Activated CD4-positive, alpha-beta T cell treated with anti-CD3 and anti-CD28 coated beads for 36 hours (primary cell): ENCODE measurements at places on chromosomes 13 and 19. TPM values are rescaled to one million over a fixed set of nuclear protein-coding genes. Genes with fewer than 3 reads are reported as not detected.

- H3K36me3 ChIP-seq = peaks cover 9% of the 10 kb centered on the region
- H3K4me1 ChIP-seq = no peaks in the 10 kb centered on the region
- no peak overlapping the region for H3K4me3 ChIP-seq
- H3K27ac ChIP-seq = no peak overlapping the region
- DNase-seq = no peak
Observed at GRCh38 chr19:1631557-1632100, 20.8 kb downstream of the TCF3 start.

GRCh38 chr19:3135961-3136683, at the start of gene GNA15:
GNA15 (plus strand) TSS chr19:3136033; CDS start chr19:3136451, 418 bp downstream.
- peaks cover 46% of the 10 kb centered on the region for H3K4me1 ChIP-seq
- peaks cover 3% of the 10 kb centered on the region for H3K27me3 ChIP-seq
- H3K36me3 ChIP-seq = peaks cover 17% of the 10 kb centered on the region

- H3K4me3 ChIP-seq = peak within 1 kb of the TSS; percentile 97
- peaks cover 35% of the 10 kb centered on the region for H3K36me3 ChIP-seq
- no peaks in the 10 kb centered on the region for H3K27me3 ChIP-seq
- peak within 1 kb of the TSS; percentile 100 for H3K27ac ChIP-seq
Observed at GRCh38 chr19:21328885-21329605, at the start of gene ZNF708. ZNF708 (minus strand) TSS chr19:21329410; CDS start chr19:21329212, 198 bp downstream.

DNA sequence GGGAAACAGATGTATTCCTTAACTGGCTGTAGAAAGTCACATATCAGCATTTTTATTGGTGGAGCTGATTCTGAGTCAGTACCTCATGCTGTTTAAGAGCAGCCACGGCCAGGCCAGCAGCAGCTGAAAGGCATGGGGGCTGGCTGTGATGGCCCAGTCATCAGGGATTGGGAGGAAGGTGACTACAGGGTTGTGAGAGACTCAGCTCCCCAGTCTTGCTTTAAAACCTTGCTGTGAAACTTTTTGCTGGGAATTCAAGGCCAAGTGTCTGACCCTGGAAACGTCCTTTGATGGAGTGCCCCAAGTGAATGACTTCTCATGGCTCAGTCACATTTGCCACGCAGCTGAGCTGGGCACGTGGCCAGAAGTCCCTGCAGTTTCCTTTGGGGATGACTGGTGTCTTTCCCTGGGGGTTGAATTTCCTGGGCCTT, 39.1 kb upstream of the RNF113B start:
- no peaks in the 10 kb centered on the region for H3K36me3 ChIP-seq
- H3K4me1 ChIP-seq = no peaks in the 10 kb centered on the region
- H3K27ac ChIP-seq = no peak overlapping the region
- DNase-seq = no peak

DNA sequence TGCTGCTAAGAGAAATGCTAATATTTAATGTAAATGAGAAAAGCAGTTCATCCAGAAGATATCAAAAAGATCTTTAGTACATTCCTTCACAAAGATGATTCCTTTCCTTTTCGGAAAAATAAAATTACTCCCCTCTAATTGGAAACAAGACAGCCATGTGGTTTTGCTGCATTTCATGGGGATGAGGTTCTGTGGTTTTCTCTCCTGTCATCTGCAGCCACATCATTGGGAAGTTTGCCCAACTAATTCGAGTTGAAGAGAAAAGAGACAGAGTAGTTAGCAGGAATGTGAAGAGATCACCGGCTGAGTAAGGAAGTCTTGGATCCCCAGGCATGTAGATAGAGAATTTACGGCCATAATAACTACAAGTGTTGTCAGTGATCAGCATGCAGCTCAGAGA, 122.1 kb downstream of the CYSLTR2 start:
- H3K27me3 ChIP-seq = peaks cover 31% of the 10 kb centered on the region
- peaks cover 5% of the 10 kb centered on the region for H3K36me3 ChIP-seq
- no peak for DNase-seq
- no peak overlapping the region for H3K27ac ChIP-seq

DNA sequence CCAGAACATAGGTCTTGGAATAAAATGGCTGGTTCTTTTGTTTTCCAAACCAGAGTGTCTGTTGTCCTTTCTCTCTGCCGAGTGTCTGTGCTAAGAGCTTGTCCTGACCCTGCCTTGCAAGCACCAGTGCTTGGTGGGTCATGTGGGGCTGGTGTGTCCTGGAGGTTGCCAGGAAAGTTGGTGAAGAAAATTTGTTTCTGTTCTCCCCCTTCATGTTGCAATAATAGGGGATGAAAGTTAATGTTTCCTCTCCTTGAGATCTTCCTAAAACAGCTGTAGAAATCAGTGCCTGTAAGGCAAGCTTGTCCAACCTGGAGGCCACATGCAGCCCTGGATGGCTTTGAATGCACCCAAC, 2.7 kb downstream of the HAMP start:
- no peak for DNase-seq
- H3K4me1 ChIP-seq = peaks cover 4% of the 10 kb centered on the region
- no peak overlapping the region for H3K4me3 ChIP-seq
- no peaks in the 10 kb centered on the region for H3K36me3 ChIP-seq
- peaks cover 22% of the 10 kb centered on the region for H3K27me3 ChIP-seq
- H3K27ac ChIP-seq = no peak overlapping the region

GRCh38 chr13:95957331-95957730, 95.9 kb downstream of the UGGT2 start:
- H3K27ac ChIP-seq = no peak overlapping the region
- no peaks in the 10 kb centered on the region for H3K4me1 ChIP-seq
- H3K36me3 ChIP-seq = peaks cover 1% of the 10 kb centered on the region

DNA sequence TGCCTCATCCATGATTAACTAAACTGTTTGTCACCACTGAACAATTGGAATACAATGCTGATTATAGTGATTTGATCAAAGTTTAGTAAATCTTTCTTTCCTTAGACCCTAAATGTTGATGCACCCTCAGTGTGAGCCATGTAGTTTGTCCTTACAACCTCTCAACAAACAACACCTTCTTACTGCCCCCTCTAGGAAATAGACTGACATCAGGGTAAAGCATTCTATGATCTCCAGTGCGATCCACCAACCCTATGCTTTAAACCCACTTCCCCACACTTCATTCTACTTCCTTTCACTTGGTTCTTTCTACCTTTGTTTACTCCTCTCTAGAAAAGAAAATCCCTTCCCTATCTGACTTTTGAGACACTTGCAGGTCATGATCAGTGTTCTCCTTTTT, 1842.5 kb upstream of the PRR20A start:
- H3K36me3 ChIP-seq = no peaks in the 10 kb centered on the region
- H3K27ac ChIP-seq = no peak overlapping the region
- no peaks in the 10 kb centered on the region for H3K27me3 ChIP-seq
- H3K4me3 ChIP-seq = no peak overlapping the region
- no peak for DNase-seq

DNA sequence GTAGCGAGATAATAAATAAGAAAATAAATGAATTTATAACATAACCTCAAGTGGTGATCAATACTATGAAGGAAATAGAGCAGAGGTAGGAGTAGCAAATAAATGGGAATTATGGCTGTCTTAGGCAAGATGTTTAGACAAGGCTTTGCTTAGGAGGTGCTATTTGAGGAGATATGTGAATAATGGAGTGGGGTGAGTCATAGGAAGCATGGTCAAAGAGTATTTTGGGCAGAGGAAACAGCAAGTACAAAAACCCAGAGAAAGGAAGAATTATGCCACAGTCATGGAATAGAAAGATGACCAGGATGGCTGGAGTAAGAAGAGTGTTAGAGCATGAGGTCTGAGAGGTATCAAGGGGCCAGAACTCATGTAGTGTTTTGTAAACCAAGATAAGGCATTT, 33.6 kb upstream of the LPAR6 start:
- H3K36me3 ChIP-seq = peaks cover 9% of the 10 kb centered on the region
- H3K27me3 ChIP-seq = no peaks in the 10 kb centered on the region
- peaks cover 34% of the 10 kb centered on the region for H3K4me1 ChIP-seq

- H3K4me3 ChIP-seq = peak overlapping the region; percentile 77
- H3K36me3 ChIP-seq = no peaks in the 10 kb centered on the region
- peaks cover 4% of the 10 kb centered on the region for H3K27me3 ChIP-seq
- no peak overlapping the region for H3K27ac ChIP-seq
- DNase-seq = peak; percentile 49
- H3K4me1 ChIP-seq = peaks cover 24% of the 10 kb centered on the region
Observed at GRCh38 chr19:41927497-41928192, 604 bp downstream of the ERFL start.

DNA sequence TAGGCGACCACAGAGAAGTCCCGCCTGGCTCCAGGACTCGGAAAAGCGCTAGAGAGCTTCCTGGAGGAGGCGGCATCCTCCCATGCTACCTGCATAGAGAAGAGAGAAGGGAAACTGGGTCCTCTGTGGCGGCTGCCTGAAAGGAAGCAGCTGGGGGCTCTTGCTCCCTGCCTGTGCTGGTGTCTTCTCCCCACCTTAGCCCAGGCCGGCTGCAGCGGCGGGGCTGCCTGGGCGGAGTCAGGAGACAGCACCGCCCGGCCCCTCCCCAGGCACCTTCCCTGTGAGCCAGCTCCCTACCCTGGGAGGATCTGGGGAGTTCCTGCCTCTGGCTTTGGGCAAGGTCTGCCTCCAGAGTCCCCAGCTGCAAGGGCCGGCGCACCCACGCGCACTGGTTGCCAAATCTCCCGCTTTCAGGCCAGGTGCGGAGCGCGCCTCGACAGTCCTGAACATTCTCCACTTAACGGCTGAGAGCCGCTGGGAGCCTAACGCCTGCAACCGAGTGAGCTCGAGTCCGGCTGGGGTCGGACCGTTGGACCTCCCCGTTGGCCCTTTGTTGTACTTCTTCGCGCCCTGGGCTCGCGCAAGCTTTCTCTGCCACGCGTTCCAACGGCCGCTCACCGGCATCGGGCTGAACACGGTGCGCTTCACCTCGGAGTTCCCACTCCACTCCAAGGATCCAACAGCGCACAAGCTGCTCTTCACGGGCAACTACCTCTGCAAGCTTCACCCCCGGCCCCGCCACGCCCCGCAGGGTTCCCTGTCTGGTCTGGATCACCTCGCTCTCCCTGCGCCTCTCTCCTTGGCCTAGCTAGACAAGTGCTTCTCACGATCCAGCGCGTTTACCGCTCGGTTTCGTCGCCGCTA, 21.8 kb upstream of the ZNF30 start:
- no peak overlapping the region for H3K27ac ChIP-seq
- peaks cover 10% of the 10 kb centered on the region for H3K4me1 ChIP-seq
- H3K4me3 ChIP-seq = peak overlapping the region; percentile 56
- H3K36me3 ChIP-seq = no peaks in the 10 kb centered on the region
- peaks cover 43% of the 10 kb centered on the region for H3K27me3 ChIP-seq
- peak; percentile 15 for DNase-seq

DNA sequence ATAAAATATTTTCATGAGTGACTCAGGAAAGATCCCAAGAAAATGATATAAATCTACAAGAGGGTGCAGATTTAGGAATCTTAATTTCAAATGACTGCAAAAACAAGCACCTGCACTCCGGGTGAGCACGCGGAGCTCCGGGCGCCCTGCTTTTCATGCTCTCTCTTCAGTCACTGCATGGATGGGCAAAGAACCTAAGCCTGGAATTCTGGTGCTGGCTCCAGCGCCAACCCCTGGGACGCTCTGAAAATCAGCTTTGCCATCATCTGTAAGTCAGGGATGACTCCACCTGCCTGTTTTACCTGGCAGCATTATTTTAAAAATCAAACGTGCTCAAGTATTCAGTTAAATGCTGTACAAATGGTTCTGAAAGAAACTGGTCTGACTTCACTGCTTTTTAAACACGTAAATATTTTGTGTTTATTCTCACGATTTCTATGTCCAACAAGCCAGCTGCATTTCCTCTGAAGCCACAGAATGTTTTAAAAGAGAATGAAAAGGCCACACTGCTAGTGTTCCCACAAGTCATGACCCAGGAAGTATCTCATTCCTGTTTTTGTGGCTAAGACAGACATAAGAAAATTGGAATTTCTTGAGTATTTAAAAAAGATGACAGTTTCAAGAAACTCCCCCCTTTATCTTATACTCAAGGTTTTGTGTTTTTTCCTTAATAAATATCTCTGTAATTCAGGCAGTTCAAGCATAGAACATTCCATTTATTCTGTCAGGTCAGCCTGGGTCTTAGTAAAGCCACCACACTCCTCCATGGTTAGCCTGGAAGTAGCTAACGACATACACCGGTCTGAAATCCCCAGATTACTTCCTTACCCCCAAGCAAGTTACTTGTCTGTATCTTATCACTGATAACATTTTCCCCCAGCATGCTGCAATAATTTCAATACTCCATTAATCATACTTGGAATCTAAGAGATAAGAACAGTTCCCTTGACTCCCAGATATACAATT, 81.1 kb downstream of the COL4A1 start:
- H3K27ac ChIP-seq = no peak overlapping the region
- peaks cover 20% of the 10 kb centered on the region for H3K27me3 ChIP-seq
- H3K4me3 ChIP-seq = no peak overlapping the region
- no peak for DNase-seq

DNA sequence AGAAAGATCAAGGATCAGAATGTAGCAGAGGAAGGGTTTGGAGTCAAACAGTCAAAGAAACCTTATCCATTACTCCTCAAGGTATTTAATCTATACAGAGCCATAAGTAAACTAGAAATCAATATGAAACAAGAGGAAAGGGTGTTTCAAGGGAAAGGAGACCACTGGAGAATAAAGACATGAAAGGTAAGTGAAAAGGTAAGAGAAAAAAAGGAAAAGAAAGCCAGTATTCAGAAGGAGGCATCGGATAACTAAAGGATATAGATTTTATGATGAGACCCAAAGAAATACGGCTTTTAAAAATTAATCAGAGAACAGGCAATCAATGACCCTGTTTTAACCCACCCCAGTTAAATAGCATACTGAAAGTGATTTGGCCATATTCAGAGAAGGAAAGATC, 438.7 kb upstream of the MIR17HG start:
- no peaks in the 10 kb centered on the region for H3K4me1 ChIP-seq
- no peak overlapping the region for H3K27ac ChIP-seq
- no peaks in the 10 kb centered on the region for H3K36me3 ChIP-seq
- no peaks in the 10 kb centered on the region for H3K27me3 ChIP-seq
- DNase-seq = no peak

DNA sequence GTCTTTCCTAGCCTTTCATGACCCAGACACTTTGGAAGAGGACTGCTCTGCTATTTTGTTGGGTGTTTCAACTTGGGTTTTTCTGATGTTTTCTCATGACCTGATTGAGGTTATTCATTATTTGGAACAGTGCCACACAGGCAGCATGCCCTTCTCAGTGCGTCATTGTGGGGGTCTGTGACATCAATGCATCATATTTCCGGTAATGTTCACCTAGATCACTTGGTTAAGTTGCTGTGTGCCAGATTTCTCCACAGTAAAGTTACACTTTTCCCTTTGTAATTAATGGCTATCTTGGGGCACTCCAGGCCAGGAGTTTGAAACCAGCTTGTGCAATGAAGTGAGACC, 124.4 kb downstream of the SIPA1L3 start:
- no peak overlapping the region for H3K27ac ChIP-seq
- no peaks in the 10 kb centered on the region for H3K4me1 ChIP-seq
- H3K36me3 ChIP-seq = peaks cover 9% of the 10 kb centered on the region
- no peak overlapping the region for H3K4me3 ChIP-seq

The ZNF132 gene
- total RNA-seq = 4.4 TPM

The C1QTNF9 gene
- not detected for total RNA-seq

The YJEFN3 gene
- 11.4 TPM for total RNA-seq

The GPC5 gene
- total RNA-seq = 0.66 TPM
